ENCODE measurements at places on chromosomes 1 and 21. TPM values are rescaled to one million over a fixed set of nuclear protein-coding genes. Genes with fewer than 3 reads are reported as not detected.

The PHACTR4 gene
- total RNA-seq: 23.5 TPM

The ASPM gene
- 30.2 TPM for total RNA-seq

The HES3 gene
- total RNA-seq: not detected

The FOXO6 gene
- 0.49 TPM for total RNA-seq

The CADM3 gene
- 0.14 TPM for total RNA-seq

The B3GALT2 gene
- not detected for total RNA-seq

The MCOLN2 gene
- total RNA-seq: 1.7 TPM

The AJAP1 gene
- total RNA-seq: not detected

The SLC2A5 gene
- total RNA-seq: 0.17 TPM

The TCHH gene
- 0.26 TPM for total RNA-seq

The ATP1B1 gene
- total RNA-seq: 268 TPM

The NBPF20 gene
- 3.9 TPM for total RNA-seq

The THEM5 gene
- total RNA-seq: not detected

The MYBPHL gene
- not detected for total RNA-seq

The DMBX1 gene
- total RNA-seq: 1.1 TPM

The SPRR2A gene
- not detected for total RNA-seq

The SORT1 gene
- 4.4 TPM for total RNA-seq

The BCAN gene
- total RNA-seq: not detected

The KRTAP19-4 gene
- not detected for total RNA-seq

The HSD3B1 gene
- not detected for total RNA-seq

The PLA2G2C gene
- total RNA-seq: not detected

The WNT4 gene
- total RNA-seq: 0.29 TPM

The FAM163A gene
- total RNA-seq: not detected

Measured in A549 treated with DMSO at 1 μM for 4 hours (cell line).